Posterior cingulate gyrus (tissue), 11 donors: ENCODE measurements at places on chromosomes 4 and X.

GRCh38 chr4:40629401-40630334, at the start of gene RBM47:
Gene RBM47 (minus strand): TSS chr4:40629864. CDS start chr4:40438893, 190,971 bp downstream.
- no peak for DNase-seq

DNA sequence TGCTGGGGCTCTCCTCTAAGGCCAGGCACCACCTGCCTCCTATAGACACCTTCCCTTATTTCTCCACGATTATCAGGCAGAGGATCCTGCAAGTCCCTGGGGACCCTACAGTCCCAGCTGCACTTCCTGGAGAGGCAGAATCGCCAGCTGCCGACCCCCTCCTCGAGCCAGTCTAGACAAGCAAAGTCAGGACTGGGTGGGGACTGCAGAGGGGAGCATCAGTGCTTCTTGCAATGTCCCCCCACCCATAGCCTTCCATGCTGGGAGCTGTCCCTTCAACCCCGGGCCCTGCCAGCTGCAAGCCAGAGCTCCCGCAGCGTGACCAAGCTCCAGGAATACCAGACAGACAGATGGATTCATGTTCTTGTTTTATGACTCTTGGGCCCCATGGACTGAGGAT, 1.4 kb upstream of the CRMP1 start:
- no peak for DNase-seq

DNA sequence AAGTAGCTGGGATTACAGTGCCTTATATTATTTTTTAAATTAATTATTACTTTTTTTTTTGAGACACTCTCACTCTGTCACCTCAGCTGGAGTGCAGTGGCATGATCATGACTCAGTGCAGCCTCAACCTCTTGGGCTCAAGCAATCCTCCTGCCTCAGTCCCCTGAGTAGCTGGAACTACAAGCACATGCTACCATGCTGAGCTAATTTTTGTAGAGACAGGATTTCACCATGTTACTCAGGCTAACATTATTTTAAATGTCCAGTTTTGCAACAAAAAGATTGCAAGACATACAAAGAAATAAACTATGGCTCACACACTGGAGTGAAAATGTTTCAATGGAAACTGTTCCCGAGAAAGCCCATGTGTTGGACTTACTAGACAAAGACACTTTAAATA, 59.2 kb downstream of the MND1 start:
- no peak for DNase-seq

DNA sequence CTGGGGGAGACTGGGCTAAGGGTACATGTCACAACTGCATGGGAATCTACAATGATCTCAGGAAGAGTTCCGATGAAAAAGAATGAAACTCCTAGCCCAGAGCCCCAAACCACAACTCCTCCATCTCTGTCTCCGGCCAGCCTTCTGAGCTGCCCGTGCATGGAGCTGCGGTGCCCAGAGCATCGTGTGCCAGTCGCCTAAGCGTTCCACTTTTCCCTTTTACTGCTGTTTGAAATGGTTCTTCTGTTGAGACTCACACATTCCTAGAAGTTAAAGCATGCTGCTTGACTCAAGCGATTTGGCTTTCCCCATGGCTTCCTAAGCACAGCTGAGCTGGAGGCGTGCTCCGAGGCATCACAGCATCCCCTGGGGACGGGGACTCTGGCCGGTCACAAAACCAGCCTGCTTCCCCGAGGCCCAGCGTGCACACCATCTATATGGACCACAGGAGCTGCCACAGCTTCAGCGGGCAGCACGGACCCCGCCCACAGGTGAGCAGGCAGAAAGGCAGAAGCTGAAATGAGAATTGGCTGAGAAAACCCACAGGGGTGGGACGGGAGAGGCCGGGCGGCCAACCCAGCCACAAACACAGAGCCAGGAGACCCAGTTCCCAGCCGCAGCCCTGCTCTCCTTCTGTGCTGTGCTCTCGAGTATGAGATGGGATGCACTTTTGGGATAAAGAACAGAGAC, 5.0 kb downstream of the CCNQ start:
- DNase-seq, result no peak

- DNase-seq, result no peak
Observed at GRCh38 chrX:15468036-15468435, 25.1 kb downstream of the PIR start.

DNA sequence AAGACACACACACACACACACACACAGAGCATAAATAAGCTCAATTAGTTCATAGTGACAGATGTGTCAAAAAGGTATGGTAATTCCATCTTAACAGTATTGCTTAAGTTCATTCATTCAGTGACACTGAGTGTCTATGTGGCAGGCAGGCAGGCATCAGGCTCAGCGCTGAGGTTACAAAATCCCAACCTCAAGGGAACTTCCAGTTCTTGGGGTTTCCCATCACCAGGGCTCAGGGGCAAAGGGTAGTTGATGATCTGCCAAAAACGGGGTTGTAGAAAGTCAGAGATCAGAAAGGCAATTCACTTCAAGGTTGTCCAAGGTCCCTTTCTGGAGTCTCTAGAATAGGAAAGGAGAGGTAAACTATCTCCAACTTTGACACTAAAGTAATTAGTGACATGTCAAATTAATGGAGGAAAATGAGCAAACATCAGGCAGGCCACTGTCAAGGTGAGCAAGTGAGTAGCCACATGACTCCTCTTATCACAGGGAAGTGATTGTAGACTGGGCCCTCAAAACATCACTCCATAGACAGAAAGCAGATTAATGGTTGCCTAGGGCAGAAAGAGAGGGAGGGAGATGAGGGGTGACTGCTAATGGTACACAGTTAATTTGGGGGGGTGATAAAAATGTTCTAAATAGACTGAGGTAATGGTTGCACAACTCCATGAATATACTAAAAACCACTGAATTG, 41.8 kb downstream of the GPC4 start:
- no peak for DNase-seq

- no peak for DNase-seq
Observed at GRCh38 chrX:56728752-56729151, 291 bp upstream of the NBDY start.

DNA sequence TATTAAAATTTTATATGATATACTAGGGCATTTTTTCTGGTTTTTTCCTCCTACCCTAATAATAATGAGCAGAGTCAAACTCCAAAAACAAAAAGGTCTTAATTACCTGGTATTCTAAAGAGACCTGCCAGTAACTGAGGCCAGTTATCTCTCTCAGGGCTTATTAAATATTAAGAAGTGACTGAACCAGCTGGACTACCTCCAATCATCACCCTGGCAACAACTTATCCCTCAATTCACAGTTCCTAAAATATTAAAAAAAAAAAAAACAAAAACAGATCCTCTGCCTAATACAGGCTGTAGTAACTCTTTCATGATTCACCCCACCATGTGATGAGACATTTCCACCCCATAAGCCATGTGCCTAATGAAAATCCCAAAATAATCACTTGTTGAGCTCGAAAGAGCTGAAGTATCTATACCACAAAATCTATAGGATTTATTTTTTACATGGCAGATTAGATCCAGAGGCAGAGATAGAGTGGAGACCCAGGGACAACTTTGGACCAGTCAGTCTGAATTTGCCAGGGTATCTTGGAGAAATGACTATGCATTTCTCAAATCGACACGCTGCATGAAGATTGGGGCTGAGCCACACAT, 698.0 kb downstream of the FAT4 start:
- DNase-seq, result no peak

DNA sequence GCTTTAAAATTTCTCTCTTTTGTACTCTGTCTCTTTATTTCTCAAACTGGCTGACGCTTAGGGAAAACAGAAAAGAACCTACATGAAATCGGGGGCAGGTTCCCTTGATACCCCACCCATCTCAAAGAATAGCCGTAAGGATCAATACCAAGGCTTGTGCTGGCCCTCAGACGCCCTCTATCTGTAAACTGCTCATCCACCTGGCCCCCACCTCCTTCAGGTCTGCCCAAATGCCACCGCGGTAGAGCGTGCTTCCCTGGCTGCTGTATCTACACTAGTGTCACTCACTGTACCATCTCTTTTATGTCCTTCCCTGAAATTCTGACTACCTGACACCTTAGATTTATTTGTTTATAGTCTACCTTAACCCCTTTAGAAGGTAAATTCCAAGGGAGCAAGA, 62.8 kb downstream of the SMIM20 start:
- no peak for DNase-seq

DNA sequence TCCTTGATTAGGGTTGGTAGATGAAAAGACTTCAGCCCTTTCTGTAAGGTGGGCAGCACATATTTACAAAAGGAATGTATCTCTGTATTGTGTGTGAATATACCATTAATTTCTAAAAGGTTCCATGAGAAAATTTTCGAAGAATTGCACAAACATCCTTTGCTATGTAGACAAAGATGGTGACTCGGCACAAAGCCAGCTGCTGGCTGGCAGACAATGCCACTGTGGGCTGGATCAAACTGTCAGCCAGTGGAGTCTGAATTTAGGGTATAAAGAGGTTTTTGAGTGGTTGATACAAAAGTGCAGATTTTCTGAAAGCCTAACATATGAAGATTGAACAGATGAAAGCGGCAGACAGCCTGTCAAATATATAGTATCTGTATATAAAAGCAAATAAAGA, 5.6 kb upstream of the TXK start:
- DNase-seq, result no peak

GRCh38 chr4:180913750-180914149, 1329.5 kb upstream of the TENM3 start:
- no peak for DNase-seq

DNA sequence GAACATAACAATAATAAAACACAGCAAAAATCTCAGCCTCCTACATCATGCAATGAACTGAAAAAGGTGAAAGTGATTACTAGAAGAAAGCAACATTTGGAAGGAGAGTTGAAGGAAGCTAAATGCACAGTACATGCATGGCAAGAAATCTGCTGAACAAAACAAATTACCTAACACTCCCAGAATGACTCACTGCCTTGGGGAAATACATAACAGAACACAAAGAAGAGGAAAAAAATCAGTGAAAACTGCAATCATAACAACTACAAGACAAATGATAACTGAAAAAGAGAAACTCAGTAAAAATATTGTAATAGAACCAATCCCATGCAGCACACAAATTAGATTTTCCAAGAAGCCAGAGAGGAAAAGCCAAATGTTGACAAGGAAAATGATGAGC, 1513.2 kb downstream of the ARAP2 start:
- no peak for DNase-seq

DNA sequence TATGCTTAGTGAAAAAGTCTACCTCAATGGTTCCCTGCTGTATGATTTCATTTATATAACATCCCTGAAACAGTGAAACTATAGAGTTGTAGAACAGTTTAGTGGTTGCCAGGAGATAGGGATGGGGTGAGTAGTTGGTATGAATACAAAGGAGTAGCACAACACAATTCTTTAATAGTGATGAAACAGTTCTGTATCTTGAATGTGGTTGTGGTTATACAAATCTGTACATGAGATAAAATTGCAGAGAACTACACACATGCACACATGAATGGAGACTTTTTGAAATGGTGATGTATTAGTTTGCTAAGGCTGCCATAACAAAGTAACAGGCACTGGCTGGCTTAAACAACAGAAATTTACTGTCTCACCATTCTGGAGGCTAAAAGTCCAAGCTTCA, 677.1 kb downstream of the ADGRL3 start:
- DNase-seq, result no peak

DNA sequence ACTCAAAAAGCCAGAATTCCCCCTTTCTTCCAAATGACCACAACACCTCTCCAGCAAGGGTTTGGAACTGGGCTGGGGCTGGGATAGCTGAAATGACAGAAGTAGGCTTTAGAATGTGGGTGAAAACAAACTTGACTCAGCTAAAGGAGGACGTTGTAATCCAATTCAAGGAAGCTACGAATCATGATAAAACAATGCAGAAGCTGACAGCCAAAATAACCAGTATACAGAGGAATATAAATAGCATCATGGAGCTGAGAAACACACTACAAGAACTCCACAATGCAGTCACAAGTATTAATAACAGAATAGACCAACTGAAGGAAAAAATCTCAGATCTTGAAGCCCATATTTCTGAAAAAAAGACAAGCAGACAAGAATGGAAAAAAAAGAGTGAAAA, 95.8 kb upstream of the TET2 start:
- DNase-seq, result no peak

DNA sequence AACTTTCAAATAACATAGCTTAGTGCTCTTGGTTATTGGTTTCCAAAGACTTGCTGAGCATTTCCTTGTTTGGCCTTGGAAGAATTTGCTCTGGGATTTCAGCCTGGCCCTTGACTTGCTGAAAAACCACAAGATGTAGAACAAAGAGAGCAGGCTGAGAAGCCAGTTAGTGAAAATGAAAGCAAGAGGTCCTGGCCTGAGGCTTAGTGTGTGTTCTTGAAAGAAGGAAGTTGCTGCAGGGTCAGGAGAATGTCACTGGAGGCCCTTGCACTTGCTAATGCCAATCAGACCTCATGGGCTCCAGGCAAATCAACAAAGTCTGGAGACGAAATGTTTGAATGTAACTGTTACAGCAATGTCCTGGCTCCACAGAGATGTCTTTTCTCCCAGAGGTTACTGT, 79.4 kb downstream of the SYNPO2 start:
- DNase-seq, result no peak

DNA sequence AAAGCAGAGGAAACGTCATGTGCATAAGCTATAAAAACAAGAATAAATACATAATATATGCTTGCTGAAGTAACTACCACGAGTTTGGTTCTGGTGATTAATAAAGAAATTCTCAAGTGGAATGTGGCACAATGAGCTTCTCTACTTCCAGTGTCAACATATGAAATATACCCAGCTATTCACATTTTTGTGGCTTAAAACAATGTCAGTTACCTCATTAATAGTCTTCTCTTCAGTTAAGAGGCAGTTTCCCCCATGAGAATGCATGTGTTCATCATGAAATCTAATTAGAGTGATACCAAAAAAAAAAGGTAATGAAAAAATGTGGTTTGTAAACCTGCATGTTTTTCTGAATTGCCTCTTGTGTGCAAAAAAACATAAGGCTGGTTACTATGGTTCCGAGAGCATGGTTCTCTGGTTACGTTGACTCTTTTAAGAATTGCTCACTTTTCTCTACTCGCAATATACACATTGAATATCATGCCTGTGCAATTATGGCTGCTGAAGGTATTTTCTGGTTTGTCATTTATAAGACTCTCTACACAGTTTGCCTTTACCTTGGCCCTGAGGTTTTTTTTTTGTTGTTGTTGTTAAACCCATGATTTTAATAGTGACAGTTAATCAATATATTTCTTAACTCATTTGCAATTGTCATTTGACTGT, 108.2 kb downstream of the PCDH7 start:
- DNase-seq, result no peak

DNA sequence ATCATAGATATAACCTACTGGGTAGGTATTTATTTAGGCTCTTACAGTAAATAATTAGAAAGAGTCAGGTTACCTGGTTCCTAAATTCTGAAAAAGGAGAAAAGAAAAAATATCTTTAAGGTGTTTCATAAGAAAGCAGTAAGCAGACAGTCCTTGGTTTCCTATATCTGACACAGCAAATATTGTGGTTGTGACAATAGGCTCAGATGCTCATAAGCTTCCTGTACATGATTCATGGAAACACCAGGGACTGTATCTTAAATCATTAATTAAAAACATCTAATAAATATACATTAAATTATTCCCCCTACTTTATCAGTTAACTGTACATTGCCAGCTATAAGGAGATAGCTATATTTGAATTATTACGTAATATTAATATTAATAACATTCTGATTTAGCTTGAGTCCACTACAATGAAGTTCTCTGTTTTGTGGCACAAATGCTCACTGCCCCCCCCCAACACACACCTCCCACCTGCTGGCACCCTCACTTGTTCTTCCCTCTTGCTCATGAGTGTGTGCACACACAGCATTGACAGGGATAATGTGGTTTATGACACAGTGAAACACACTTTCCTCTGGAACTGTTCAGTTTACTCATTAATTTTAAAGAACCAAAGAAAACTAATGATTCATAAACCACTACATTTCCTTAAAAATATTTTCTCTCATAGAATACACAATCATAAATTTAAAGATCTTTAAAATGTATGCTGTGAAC, 187.4 kb downstream of the NR3C2 start:
- DNase-seq, result no peak
